ENCODE measurements at places on chromosomes 6 and 20.
A peak's percentile ranks its signal among the peaks of the same experiment; 100 is the strongest.

GRCh38 chr6:36912586-36912985, 26.8 kb downstream of the C6orf89 start:
- DNase-seq: peak; percentile 38

GRCh38 chr6:150006961-150007464, 18.3 kb downstream of the RAET1L start:
- DNase-seq: peak; percentile 46

DNA sequence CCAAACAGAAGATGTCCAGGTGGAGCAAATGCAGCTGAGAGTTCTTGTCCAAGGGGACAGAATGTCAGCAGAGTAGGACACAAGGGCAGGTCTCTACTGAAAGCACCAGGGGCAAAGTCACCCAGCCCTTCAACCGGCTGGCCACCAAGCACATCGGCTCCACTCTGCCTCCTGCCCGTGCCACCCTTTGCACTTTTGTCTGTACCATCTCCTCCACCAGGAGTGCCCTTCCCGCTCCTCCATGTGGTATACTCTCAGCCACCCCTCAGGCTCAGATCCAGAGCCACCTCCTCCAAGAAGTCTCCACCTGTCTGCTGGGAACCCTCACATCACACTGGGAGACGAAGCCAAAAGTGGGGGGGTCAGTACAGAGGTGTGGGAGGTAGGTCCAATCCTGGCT, 4.1 kb upstream of the HSPA12B start:
- no peak for DNase-seq

- no peak for DNase-seq
Observed at GRCh38 chr6:96794980-96795379, 42.3 kb downstream of the GPR63 start.

GRCh38 chr6:28841290-28841689, 82.5 kb downstream of the TRIM27 start:
- no peak for DNase-seq

- DNase-seq: no peak
Observed at GRCh38 chr6:36955671-36956445, 1.3 kb downstream of the PI16 start.

GRCh38 chr20:47377122-47377722, 20.7 kb upstream of the ZMYND8 start:
- DNase-seq: no peak

DNA sequence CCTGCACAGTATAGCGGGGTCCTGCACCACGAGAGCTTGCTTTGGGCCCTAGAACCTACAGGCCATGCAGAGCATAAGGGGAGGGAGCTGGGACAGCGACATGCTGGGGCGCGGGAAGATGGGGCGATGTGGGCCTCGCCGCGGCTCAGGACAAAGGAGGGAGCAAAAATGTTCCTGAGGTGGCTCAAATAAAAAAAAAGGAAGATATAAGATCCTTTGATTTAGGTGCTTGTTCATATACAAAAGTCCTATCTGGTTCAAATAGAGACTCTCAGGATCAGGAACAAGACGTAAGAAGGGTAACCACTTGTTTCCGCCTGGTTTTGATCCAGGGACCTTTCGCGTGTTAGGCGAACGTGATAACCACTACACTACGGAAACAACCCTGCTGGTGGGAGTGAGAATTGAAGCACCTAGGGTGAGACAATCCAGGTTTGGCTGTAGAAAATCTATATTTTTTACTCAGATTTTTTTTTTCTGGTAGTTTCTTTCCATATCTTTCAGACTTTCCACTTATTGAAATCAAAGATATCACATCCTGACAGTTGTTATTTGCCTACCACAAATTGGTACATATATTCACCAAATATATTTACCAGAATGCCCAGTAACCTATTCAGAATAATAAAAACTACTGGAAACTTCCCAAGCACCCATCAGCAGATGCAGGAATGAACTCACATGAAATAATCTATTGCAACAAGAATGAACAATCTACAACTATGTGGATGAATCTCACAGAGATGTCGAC, 177.9 kb upstream of the ZNF184 start:
- DNase-seq: peak; percentile 15

DNA sequence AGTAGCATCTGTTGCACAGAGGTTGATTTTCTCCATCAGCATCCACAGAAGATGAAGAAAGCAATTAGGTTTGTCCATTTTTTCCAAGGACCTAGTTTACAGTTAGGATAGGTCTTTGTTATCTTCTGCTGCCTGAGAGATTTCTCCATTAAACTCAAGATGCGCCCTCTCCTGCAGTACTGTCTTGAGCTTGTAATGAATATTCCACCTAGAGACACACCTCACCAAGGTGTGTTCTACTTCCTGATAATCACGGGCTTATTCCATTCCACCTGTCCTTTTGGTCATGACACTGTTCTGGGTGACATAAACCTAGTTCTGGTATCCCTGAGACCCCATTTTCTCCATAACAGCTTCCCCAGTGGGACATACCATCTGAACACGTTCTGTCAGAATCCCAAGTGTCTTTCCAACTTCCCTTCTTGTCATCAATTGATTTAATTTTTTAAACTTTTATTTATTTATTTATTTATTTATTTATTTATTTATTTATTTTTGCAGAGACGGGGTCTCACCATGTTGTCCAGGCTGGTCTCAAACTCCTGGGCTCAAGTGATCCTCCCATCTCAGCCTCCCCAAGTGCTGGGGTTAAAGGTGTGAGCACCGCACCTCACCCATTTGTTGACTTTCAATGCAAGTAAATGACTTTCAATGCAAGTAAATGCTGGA, 75.6 kb upstream of the HS3ST5 start:
- no peak for DNase-seq
